Central memory CD4-positive, alpha-beta T cell (primary cell): ENCODE measurements at places on chromosomes 3 and 15.

DNA sequence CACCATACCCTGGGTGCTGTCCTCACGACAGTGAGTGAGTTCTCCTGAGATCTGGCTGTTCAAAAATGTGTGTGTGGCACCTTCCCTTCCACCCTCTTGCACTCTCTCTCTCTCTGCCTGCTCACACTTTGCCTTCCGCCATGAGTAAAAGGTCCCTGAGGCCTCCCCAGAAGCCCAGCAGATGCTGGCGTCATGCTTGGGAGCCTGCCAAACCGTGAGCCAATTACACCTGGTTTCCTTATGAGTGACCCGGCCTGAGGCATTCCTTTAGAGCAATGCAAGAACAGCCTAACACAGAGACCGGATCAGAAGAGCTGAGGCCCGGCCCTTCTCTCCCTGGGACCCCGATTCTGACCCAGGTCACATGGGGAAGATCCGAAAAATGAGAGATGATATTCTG, 15.4 kb downstream of the TMEM44 start:
- DNase-seq: no peak

DNA sequence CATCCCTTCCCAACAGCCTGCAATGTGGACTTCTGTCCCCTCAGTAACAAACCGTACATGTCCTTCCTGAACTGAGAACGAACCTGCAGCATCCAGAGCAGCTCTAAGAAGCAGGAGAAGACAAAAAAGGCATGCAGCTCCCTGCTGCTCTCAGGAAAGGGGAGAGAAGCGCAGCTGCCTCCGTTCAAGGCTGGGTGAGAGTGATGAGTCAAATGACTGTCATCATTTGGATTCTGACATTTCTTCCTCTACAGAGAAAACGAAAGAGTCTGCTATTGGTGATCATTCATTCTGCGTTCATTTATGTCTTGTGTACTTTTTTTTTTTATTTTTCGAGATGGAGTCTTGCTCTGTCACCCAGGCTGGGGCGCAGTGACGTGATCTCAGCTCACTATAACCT, 677.8 kb downstream of the FHIT start:
- DNase-seq: no peak

- DNase-seq: no peak
Observed at GRCh38 chr15:31557899-31558298, 231.3 kb downstream of the KLF13 start.

DNA sequence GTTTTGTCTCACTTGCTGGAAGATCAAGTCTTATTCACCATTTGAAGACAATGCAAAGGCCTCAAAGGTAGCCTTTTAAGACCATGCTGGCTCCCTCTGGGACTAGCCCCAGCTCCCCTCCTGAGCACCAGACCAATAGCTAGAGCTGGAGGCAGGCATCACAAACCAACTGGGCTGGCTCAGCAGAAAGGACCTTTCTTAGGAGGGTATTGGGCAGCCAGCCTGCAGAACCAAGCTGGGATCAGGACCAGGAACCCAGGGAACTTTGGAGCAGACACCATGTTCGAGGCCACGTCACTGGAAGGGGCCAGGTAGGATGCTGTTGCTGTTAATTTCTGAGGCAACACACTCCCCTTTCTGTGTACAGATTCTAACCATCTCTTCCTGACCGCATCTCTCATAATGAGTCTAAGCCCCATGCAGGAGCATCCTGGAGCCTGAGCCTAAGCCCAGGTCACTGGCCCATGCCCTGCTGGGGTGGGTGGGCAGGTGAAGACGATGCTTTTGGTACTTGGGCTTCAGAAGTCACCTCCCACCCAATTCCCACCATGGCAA, 81.4 kb upstream of the KLF13 start:
- DNase-seq: no peak

DNA sequence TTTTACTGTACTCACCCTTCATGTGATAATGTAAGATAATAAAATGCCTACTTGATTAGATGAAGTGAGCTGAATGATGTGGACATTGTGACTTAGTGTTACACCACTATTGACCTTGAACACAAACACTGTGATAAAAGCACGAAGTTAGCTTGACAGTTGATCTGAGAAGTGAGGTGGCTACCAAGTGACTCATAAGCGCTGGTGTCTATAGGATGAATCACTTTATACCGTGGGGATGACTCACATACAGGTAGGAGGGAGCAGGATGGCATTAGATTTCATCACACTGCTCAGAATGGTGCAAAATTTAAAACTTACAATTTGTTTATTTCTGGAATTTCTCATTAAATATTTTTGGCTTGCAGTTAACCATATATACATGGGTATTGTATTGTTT, 174.7 kb upstream of the CNTN3 start:
- DNase-seq: no peak

GRCh38 chr3:50550079-50550736, 17.3 kb downstream of the C3orf18 start:
- DNase-seq: peak; percentile 37

GRCh38 chr3:150062492-150062891, 91.8 kb upstream of the PFN2 start:
- no peak for DNase-seq

- no peak for DNase-seq
Observed at GRCh38 chr15:74317820-74318375, 49.5 kb downstream of the CYP11A1 start.

DNA sequence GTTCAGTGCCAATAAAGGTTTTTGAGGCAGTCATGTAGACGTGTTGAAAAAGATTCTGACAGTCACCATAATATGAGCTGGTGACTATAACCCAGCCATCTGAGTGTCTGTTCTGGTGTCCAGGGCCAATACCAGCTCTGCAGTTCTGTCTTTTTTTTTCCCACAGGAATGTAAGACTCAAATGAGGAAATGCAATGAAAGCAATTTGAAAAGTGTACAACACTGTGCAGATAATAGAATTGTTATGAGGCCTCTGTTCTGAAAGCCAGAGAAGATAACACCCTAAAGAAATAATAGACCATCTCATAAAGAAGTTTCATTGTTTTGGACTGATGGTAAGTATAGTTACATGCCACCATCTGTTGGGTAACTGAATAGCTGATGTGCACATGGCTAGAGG, 57.1 kb downstream of the CLDN1 start:
- no peak for DNase-seq

DNA sequence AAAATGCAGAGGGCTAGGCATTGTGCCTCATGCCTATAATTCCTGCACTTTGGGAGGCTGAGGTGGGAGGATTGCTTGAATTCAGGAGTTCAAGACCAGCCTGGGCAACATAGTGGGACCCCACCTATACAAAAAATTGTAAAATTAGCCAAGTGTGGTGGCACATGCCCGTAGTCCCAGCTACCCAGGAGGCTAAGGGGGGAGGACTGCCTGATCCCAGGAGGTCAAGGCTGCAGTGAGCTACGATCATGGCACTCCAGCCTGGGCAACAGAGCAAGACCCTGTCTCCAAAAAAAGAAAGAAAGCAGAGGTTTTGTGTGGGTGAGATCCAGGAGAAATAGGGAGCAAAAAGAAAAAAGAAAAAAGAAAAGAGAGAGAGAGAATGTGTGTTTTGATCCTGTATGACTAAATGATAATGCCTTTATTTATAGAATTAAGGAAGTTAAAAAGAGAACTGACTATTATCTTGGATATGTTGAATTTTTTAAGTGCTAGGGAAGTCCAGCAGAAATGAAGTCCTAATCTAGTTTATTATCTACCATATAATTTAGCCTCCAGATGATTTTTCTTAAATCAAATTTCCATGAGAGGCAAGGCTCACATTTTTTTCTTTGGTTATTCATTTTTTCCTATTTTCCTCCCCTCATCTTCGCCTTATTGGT, 4.8 kb downstream of the TTBK2 start:
- no peak for DNase-seq

GRCh38 chr3:158420654-158421396, 150.2 kb upstream of the MLF1 start:
- no peak for DNase-seq

DNA sequence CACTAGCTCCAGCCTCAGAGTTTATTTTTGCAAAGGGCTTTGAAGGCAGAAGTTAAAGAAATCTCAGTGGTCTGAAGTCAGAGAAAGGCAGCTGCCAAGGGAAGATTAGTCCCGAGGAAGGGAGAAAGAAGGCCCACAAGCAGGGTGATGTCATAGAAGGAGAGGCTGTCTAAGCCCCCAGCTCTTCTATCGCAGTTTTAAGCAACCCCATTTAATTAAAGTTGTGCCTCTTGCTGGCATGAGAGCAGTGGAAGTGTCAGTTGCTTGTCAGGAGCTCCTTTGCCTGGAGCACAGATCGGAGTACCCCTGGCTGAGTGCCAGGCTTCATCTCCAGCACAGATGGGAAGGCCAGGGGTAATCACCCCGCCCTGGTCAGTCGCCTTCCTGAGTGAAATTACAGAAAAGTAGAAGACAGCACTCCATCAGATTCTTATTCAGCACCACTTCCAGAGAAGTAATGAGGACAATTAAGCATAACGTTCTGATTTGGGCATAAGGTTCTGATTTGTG, 530.7 kb downstream of the EPHB1 start:
- DNase-seq: no peak

DNA sequence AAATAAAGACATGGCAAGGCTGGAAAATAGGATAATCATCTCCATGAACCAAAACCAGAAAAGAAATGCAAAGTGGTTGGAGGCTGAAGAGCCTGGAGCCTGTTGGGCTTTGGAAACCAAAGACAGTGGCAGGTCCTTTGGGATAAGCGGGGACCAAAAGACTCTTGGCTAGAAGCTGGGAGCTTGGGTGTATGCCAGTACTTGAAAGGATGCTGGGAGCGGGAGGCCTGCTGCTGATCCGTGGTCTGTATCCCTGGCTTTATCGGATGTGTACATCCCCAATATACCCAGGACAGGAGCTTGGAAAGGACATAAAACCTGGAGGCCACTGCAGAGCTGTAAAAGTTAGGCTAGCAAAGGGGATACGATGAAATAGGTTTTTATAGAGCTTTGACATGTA, 1.3 kb upstream of the CHRNB4 start:
- DNase-seq: no peak

GRCh38 chr15:48052946-48053345, 67.8 kb upstream of the SLC24A5 start:
- DNase-seq: no peak

DNA sequence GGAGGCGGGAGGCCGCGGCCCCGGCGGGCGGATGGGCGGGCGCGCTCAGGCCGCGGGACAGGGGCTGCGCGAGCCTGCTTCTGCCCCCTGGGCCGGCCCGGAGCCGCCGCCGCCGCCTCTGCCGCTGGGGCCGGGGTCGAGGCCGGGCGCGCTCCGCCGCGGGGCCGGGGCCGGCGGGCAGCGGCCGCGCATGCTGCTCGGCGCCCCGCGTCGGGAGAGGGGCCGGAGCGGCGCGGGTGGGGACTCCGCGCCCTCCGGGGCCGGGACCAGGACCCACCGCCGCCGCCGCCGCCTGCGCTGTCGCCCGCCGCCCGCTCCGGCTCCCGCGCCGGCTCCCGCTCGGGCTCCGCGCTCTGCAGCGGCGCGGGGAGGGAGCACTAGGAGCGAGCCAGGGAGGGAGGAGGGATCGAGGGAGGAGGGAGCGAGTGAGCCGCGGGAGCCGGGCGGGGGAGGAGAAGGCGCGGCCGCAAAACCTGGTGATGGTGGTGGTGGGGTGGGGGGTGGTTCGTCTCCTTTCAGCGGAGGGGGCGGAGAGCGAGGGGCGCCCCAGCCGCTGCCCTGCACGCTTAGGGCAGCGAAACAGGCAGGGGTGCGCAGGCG, at the start of gene LINGO1:
LINGO1 (minus strand) TSS at position 379 of the 600 bp plus-strand sequence. CDS start 597 bp downstream, outside the sequence.
- no peak for DNase-seq

GRCh38 chr15:61050844-61051568, 178.1 kb downstream of the RORA start:
- DNase-seq: no peak

DNA sequence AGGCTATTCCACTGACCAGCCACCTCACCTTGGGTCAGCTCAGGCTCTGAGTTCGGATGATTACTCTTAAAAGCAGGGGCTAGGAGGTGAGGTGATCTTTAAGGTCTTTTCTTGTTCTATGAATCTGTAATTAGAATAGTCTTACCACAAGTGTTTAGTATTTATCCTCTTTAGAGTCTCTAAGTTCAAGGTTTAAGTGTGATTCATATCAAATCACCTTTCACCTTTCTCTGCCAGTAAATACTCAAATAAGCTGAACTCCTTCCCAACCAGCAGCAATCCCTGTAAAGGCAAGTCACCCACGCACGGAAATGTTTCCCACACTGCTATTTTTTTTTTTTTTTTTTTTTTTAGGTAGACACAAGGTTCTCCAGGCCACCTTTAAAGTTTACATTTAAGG, 14.5 kb upstream of the TMEM44 start:
- no peak for DNase-seq

- peak; percentile 78 for DNase-seq
Observed at GRCh38 chr15:65828585-65828984, 36.5 kb upstream of the DENND4A start.

- DNase-seq: peak; percentile 93
Observed at GRCh38 chr15:40952901-40953712, at the start of gene CHAC1. CHAC1 (plus strand) TSS chr15:40953471; CDS start chr15:40953584, 113 bp downstream.

- DNase-seq: no peak
Observed at GRCh38 chr3:134880431-134880830, 85.4 kb downstream of the EPHB1 start.

DNA sequence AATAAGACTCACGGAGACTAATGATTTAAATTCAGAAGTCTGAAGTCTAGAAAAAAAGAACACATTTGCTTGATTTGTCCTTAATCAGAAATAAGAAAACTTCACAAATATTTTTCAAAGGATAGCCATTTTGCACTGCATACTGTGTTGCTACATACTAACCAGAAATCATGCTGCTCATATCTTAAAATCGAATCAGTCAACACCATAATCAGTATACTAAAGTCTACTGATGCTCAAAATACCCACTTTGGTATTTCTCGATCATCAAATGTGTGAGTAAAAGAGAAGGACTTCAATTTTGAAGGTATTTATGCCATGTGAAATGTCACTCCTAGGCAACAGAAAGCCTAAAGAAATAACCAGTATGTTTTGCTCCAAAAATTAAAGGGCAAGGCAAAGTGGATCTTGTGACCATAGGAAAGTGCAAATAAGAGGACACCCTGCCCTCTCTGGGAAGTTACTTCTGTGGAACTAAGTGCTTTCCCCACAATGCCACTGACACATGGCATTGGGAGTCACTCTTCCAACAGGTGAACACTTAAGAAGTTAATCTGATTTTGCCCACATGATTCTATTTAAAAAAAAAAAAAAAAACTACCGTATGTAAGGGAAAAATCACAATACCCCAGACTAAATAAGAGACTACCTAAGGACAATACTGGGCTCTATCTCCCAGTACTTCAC, 2.7 kb downstream of the LRIG1 start:
- no peak for DNase-seq

- DNase-seq: no peak
Observed at GRCh38 chr3:163422671-163423070, 1655.6 kb downstream of the SI start.

GRCh38 chr3:188529228-188529627, 375.3 kb downstream of the LPP start:
- no peak for DNase-seq
